ENCODE measurements at places on chromosomes 3 and 15. TPM values are rescaled to one million over a fixed set of nuclear protein-coding genes. Genes with fewer than 3 reads are reported as not detected.
A peak's percentile ranks its signal among the peaks of the same experiment; 100 is the strongest.

PARP15 gene
- not detected for total RNA-seq

CMSS1 gene
- total RNA-seq: 63.1 TPM

CPN2 gene
- total RNA-seq: not detected

WDR93 gene
- 0.22 TPM for total RNA-seq

TMEM44 gene
- total RNA-seq: 16.6 TPM

APOD gene
- not detected for total RNA-seq

- DNase-seq: no peak
- H3K27me3 ChIP-seq: 0 out of 2 replicates have a peak, but pooled peaks cover 11% of the 10 kb centered on the region
- no peak overlapping the region for H3K4me3 ChIP-seq
- peaks cover 9% of the 10 kb centered on the region for H3K4me1 ChIP-seq
Measured at GRCh38 chr3:124303305-124303910, 311.5 kb upstream of the ROPN1 start.

GRCh38 chr3:175355801-175356335 lies 496.7 kb downstream of the NAALADL2 start:
- no peak overlapping the region for H3K4me3 ChIP-seq
- DNase-seq: no peak
- no peaks in the 10 kb centered on the region for H3K27me3 ChIP-seq
- H3K27ac ChIP-seq: no peak overlapping the region

GRCh38 chr3:42961633-42962032 lies 17.5 kb upstream of the GASK1A start:
- H3K36me3 ChIP-seq: no peaks in the 10 kb centered on the region
- no peaks in the 10 kb centered on the region for H3K4me1 ChIP-seq
- H3K27me3 ChIP-seq: no peaks in the 10 kb centered on the region

- H3K4me1 ChIP-seq: peaks cover 4% of the 10 kb centered on the region
- no peaks in the 10 kb centered on the region for H3K27me3 ChIP-seq
- no peak for DNase-seq
Measured at GRCh38 chr15:45732662-45733061, 97.8 kb downstream of the SQOR start.

DNA sequence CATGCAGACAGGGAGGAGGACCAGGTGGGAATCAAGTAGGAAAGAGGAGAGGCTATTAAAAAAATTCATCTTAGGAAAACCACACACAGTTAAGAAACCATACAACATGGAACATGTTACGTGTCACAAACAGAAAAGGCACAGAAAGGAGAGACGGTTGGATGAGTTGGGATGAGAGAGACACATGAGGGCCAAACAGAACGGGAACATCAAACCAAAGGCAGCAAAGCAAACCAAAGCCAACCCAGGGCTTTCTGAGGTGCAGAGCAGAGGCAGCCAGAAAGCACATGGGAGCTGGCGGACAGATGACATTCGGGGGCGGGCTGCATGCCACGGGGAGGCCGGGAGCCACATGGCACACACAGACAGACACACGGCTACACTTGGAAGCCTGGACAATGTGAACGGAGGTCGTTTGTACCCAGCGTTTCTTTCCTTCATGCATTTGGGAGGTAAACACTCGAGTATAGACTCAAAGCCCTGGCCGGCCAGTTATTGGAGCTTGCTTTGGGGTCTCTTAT lies 8.6 kb upstream of the SEC13 start:
- H3K4me1 ChIP-seq: no peaks in the 10 kb centered on the region
- no peak overlapping the region for H3K27ac ChIP-seq
- no peak overlapping the region for H3K4me3 ChIP-seq
- DNase-seq: no peak

GRCh38 chr15:28004143-28005003 lies 94.7 kb downstream of the OCA2 start:
- no peak for DNase-seq
- no peaks in the 10 kb centered on the region for H3K4me1 ChIP-seq
- H3K27me3 ChIP-seq: no peaks in the 10 kb centered on the region
- no peak overlapping the region for H3K4me3 ChIP-seq
- no peaks in the 10 kb centered on the region for H3K36me3 ChIP-seq
- H3K27ac ChIP-seq: no peak overlapping the region

GRCh38 chr3:126113238-126113555 lies 29.3 kb upstream of the SLC41A3 start:
- no peaks in the 10 kb centered on the region for H3K4me1 ChIP-seq
- no peak overlapping the region for H3K27ac ChIP-seq
- H3K36me3 ChIP-seq: no peaks in the 10 kb centered on the region
- no peaks in the 10 kb centered on the region for H3K27me3 ChIP-seq
- no peak for DNase-seq

- H3K4me1 ChIP-seq: no peaks in the 10 kb centered on the region
- no peaks in the 10 kb centered on the region for H3K27me3 ChIP-seq
- no peak overlapping the region for H3K4me3 ChIP-seq
Measured at GRCh38 chr15:67307156-67307555, 52.6 kb downstream of the IQCH start.

DNA sequence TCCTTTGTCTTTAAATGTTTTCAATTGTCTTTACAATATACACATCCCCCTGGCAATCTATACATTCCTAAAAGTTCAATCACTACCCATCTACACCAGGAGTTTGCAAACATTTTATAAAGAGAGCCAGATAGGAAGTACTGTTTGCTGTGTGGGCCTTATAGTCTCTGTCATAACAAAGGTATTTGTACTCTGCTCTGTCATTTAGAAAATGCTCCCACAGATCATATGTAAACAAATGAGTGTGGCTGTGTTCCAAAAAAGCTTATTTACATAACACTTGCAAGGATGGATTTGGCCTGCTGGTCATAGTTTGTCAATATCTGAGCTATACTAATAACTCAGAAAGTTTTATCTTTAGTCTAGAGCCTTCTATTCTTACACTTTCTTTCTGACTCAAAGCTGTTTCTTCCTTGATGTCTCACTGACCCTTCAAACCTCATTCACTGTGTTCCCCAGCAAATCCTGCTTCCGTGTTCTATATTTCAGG lies 511.9 kb downstream of the GBE1 start:
- peak overlapping the region; percentile 26 for H3K4me3 ChIP-seq
- H3K27ac ChIP-seq: peak overlapping the region; percentile 60
- H3K27me3 ChIP-seq: no peaks in the 10 kb centered on the region
- peaks cover 23% of the 10 kb centered on the region for H3K4me1 ChIP-seq

GRCh38 chr3:196111939-196112386 lies 30.1 kb upstream of the TFRC start:
- DNase-seq: no peak
- H3K4me1 ChIP-seq: peaks cover 8% of the 10 kb centered on the region
- H3K4me3 ChIP-seq: no peak overlapping the region
- H3K27ac ChIP-seq: no peak overlapping the region

Data from PC-3 (cell line).